Stimulated activated CD4-positive, alpha-beta T cell treated with anti-CD3 and anti-CD28 coated beads, Interleukin-1b, Interleukin-23, amount 100 ng/mL, for 24 hours (primary cell): ENCODE measurements at places on chromosomes 7 and 10.

- DNase-seq, result no peak
These were observed 160.8 kb downstream of the PFKFB3 start for GRCh38 chr10:6363511-6363910.

GRCh38 chr10:1180071-1180730 lies 124.0 kb downstream of the WDR37 start:
- DNase-seq, result no peak

GRCh38 chr7:74138334-74138867 lies 35.8 kb upstream of the EIF4H start:
- no peak for DNase-seq

DNA sequence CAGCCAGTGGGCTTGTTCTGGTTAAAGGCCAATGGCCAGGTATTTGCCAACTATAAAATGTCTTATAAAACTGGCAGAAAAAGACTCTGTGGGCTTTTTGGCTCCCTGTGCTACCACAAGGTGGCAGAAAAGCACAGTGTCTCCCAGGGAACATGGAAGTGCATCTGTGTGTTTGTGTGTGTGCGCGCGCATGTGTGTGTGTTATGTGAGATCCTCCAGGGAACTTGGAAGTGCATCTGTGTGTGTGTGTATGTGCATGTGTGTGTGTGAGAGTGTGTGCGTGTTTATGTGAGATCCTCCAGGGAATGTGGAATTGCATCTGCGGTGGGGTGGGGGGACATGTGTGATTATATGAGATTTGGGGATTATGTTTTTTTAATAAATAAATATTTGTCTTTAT lies 30.2 kb upstream of the ABI1 start:
- no peak for DNase-seq

DNA sequence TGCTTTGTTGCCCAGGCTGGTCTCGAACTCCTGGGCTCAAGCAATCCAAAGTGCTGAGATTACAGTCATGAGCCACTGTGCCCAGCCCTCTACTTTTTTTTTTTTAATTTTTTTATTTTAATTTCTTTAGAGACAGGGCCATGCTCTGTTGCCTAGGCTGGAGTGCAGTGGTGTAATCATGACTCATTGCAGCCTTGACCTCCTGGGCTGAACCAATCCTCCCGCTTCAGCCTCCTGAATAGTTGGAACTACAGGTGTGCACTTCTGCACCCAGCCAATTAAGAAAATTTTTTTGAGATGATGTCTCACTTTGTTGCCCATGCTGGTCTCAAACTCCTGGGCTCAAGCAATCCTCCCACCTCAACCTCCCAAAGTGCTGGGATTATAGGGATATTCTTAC lies 528.6 kb downstream of the GATA3 start:
- DNase-seq, result no peak

DNA sequence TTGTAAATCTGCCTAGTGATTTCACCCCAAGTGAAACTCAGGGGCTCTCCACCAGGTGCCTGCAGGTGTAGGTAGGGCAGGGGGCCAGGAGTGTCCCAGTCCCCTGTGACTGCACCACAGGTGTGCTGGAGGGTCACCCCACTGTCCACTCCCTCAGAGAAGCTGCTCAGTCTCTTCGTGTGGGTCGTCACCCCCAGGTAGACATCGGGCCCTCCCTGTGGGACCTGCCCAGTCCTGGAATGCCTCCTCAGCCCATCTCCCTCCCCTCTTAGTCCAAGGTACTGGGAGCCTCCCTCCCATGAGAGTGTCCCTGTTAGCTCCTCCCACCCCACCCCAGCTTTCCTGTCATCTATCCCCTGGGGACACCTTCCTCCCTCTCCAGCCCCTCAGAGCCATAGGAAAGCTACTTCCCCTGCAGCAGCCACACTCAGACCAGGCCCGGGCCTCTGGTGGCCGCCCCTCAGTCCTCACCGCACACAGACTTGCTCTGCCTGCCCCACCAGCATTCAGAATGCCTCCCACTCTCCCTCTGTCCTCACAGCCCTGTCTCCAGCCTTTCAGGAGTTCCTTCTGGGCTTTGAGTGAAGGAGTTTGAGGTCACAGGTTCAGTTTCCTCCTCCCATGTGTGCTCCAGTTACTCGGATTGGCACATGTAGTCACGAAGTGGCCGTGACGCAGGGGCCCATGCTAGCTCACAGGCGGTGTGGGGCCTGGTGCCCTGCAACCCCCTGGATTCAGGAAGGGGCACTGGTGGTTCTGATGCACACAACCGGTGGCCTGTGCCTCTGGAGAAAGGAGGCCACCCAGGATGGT lies 5.1 kb downstream of the ALOX5 start:
- no peak for DNase-seq

- no peak for DNase-seq
These were observed 54.1 kb downstream of the CDK6 start for GRCh38 chr7:92782236-92782635.

DNA sequence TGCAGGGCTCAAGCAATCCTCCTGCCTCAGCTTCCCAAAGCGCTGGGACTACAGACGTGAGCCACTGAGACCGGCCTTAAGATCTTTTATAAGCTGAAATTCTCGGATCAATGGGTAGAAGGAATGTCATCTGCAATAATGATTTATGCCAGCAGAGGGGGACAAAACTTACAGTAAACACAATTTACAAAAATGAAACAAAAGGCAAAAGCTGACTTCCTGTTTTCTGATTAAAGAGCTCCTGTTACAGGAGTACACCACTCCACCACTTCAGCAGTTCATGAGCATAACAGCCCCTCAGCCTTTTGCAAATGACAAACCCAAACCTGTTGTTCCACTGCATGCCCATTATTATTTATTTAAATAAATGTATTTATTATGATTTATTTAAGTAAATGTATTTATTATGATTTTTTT lies 88.5 kb upstream of the ATP6V0A4 start:
- DNase-seq, result no peak

- DNase-seq, result no peak
These were observed 72.1 kb downstream of the INHBA start for GRCh38 chr7:41630741-41631140.

DNA sequence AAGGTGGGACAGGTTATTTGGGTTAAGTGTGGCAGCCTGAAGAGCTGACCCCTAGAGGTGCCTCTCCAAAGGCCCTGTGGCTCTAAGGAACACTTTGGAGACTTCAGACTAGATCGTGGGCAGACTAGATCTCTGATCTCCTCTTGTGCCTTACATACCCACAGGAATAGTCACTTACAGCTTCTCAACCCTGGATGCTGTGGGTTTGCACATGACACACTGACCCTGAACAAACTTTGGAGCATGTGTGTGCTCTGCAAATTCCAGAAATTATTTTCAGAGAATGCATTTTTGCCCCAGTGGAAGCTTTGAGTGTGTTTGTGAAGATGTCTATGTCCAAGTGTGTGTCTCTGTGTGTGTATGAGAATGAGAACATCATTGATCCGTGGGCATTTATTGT lies 119.6 kb downstream of the EMX2 start:
- DNase-seq, result no peak

DNA sequence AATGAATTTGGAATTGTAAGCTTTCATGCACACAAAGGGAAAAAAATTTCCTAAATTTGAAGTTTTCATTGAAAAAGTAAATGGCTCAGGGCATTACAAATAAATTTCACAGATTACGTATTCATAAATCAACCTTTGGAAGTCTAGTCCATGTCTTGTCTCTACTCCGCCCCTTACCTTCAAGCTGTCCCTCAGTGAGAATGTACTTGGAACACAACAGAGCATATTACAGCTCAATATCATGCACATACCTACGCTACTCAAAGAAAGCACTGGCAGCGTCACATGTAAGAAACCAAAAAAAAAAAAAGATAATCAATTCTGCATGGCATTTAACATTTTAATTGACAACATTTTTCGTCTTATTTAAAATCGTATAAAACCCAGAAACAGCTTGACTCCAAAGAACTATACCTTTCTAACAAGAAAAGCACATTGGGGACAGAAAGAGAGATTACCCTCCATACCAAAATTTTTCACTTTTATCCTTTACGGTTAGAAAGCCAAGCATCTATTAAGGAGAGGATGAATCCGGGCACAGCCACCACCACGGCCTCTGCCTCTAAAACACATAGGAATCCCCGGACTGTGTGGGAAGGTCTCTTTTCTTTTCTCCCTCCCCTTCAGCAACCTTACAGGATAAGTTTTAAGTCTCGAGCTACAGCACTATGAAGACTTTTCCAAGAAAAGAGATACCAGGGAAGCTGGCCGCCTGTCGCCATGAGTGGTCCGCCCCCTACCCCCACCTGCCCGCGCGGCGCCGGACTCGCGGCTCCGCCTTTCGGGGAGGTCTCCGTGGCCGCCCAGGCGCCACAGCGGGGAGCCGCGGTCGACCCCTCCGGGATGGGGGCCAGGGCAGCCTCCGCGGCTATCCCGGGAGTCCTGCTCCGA lies 1.1 kb downstream of the JMJD1C start:
- no peak for DNase-seq

- DNase-seq, result peak; percentile 28
These were observed 1.7 kb downstream of the SORCS3 start for GRCh38 chr10:104642658-104643302.

DNA sequence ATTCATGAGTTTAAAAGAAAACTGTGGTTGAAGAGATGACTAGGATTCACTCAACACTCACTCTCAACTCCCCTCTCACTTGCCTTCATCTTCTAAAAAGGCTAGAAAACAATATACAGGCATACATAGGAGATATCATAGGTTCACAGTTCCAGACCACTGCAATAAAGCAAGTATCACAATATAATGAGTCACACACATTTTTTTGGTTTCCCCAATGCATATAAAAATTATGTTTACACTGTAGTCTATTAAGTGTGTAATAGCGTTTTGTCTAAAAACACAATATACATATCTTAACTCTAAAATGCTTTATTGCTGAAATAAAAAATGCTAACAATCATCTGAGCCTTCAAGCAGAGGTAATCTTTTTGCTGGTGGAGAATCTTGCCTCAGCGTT lies 104.9 kb upstream of the PDE1C start:
- no peak for DNase-seq

- no peak for DNase-seq
These were observed 142.2 kb downstream of the ATXN7L1 start for GRCh38 chr7:105734233-105734632.
